ENCODE measurements at places on chromosomes 13 and 19. TPM values are rescaled to one million over a fixed set of nuclear protein-coding genes. Genes with fewer than 3 reads are reported as not detected.

DNA sequence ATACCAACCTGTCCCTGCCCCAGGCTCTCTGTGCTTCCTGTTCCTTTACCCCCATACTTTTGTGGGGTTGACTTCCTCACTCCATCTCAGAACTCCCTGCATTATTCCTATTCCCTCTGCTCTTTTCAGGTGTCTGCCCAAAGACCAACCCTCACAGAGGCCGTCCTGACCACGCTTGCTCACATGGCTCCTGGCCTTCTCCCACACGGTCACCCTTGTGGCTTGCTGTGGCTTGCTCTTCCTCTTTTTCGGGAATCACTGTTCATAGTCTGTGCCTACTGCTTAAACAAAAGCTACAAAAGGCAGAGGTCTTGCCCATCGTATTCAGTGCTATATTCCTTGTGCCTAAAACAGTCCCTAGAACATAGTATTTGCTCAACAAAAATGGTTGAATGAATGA is 25.2 kb upstream of the ARGLU1 start:
- no peak for DNase-seq

DNA sequence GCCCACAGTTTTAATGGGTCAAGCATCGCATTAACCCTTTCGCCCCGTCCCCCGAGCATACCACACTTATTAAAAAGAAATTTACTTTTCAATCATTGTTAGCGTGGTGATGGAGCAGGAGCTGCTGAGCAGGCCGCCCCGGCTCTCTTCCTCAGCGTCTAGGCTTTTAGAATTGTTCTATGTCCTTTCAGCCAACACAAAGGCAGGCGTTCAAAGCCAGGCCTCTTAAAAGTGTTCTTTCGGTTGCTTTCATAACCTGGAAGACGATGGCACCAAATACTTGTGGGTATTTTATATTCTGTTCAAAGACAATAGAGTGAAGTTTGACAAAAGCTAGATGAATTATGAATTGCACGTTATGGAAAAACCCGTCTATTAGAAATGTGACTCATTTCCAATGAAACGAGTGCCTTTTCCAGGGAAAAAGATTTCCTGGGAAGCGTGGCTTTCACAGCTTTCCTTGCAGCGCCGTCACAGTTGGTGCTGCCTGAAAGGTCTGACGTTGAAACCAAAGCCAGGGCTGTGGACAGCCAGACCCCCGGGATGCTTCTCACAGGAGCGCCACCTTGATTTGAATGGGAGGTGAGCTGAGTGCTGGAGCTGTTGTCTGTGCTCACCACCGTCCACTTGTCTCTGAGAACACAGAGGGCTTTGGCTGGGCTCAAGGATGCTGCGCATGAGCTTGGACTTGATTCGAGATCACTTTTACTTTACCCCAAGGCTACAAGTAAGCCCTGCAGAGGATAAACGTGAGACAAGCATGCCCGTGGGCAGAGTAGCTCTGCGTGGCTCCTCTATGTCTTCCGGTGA is 78.8 kb downstream of the SOX1 start:
- no peak for DNase-seq

DNA sequence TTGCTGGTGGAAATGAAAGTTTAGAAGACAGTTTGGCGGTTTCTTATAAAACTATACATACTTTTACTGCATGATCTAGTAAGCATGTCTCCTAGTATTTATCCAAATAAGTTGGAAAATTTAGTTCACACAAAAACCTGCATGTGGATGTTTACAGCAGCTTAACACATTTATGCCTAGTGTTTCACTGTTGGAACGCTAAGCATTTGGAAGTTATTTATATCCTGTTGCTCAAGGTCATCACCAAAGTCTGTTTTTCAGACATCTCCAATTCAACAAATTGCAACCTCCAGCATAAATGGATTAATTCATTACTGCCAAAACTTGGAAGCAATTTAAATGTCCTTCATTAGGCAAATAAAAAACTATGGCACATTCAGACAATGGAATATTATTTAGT is 461.8 kb downstream of the SUCLA2 start:
- no peak for DNase-seq

SPART gene
- 97.6 TPM for polyA plus RNA-seq

SIGLEC9 gene
- polyA plus RNA-seq: 1.0 TPM

CYP4F3 gene
- polyA plus RNA-seq: 0.10 TPM

ZNF709 gene
- 3.0 TPM for polyA plus RNA-seq

GJB6 gene
- not detected for polyA plus RNA-seq

DNA sequence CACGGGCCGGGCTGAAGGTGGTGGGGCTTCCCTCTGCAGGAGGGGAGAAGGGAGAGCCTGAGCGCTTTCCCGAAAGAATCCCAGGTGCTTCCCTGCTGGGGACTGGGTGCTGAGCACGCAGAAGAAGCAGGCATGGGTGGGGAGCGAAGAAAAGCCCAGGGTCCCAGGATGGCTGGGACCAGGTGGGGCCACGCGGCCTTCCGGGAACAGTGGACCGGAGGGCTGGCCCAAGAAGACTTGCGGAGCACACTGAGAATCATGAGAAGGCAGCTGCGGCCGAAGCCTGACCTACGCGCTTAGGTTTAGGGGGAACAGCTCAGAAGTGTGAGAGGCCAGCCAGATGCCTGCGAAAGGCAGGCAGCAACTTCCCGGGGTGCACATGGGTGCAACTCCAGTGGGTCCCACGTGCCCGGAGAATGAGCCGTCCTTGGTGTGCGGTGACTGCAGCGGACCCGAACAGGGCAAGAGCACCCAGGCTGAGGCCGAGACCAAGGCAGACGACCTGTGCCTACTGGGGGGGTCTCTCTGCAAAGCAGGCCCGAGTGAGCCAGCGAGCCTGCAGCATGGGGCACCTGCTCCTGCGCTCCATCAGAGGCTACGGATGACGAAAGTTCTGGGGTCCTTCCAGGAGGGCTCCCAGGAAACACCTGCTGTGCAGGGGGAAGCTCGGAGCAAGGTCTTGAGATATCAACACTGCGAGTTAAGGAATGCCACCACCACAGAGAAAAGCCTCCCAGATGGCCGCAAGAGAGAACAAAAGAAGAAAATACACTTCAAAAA is 52.4 kb downstream of the MLLT1 start:
- no peak for DNase-seq

DNA sequence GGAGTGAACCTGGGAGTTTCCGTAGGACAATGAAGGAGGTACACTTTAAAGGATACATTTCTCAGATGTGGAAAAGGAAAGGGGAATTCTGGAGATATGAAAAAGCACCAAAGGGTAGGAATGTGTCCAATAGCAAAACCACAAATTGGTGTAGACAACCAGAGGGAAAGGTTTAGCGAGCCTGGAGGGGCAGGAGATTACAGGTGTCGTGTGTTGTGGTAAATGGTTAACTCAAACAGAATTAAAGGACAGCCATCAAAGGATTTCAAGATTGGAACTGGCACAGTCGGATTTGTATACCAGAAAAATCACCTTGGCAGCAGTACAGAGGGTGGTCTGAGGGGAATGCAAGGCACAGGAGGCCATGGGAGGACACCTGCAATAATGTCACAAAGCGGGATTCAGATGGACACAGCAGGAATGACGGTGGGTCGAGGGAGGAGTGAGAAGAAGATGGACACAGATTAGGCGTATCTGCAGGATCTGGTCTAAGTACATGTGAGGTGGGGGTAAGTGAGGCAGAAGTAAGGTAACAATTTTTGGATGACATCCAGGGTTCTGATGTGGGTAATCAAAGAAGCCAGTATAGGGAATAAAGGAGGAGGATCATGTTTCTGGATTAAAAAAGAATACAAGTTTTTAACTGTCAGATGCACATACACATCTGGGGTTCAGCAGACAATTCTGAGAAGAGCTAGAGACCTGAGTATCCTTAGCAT is 361.6 kb downstream of the KLF12 start:
- DNase-seq: no peak

- DNase-seq: no peak
These were observed 13.7 kb downstream of the EIF3K start for GRCh38 chr19:38632476-38633213.

- DNase-seq: no peak
These were observed 25.9 kb upstream of the SPACA7 start for GRCh38 chr13:112350300-112350699.

All from muscle of back (tissue), 13 donors.